ENCODE measurements at places on chromosomes 2 and 18. TPM values are rescaled to one million over a fixed set of nuclear protein-coding genes. Genes with fewer than 3 reads are reported as not detected.
A peak's percentile ranks its signal among the peaks of the same experiment; 100 is the strongest.

DNA sequence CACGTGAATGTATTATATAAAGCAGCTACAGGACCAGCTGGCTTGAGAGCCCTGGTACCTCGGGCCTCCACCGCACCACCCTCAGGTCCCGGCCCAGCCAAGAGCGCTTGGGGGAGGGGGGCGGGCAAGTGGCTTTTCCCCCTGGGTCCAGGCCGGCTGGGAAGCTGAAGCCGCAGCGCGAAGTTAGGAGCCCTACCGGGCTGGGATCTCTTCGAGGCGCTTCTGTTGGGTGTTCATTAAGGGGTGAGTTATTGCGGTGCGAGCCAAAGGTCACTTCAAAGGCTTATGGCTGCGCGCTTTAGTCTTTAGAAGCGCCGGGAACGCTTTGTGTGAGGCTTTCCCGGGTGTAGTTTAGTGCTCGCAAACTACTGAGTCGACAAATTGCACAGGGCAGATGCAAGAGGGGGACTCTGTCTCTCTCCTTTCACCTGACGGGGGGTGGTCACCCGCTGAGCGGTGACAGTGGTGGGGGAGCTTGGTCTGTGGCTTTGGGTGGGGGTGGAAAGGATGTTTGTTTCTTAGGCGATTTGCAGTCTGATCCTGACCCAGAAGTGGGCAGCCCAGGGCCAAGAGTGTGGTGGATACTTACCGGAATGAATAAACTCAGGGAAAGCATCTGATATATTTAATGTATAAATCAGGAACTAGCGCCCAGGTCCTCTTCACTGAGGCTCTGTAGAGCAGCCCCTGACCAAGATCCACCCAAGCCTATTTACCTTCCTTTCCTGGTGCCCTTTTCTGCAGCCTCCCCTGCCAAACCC is 6.0 kb downstream of the HOXD3 start:
- no peak for DNase-seq

DNA sequence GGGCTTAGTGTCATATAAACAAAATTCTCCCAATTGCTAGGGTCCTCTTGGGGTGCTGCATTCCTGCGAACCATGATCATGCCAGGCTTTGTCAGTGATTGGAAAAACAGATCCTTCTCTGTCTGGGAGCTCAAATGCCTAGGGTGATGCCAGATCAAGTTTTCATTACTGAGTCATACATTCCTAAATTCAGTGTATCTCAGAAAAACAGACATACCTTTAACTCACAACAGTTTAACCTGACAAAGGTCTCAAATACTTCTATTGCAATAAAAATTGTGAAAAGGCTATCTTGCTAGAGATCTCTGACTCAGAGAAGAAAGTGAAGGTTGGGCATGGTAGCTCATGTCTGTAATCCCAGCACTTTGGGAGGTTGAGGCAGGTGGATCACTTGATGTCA is 86.9 kb downstream of the SH3YL1 start:
- no peak for DNase-seq

- no peak for DNase-seq
Observed at GRCh38 chr2:60275958-60276357, 277.5 kb downstream of the BCL11A start.

DNA sequence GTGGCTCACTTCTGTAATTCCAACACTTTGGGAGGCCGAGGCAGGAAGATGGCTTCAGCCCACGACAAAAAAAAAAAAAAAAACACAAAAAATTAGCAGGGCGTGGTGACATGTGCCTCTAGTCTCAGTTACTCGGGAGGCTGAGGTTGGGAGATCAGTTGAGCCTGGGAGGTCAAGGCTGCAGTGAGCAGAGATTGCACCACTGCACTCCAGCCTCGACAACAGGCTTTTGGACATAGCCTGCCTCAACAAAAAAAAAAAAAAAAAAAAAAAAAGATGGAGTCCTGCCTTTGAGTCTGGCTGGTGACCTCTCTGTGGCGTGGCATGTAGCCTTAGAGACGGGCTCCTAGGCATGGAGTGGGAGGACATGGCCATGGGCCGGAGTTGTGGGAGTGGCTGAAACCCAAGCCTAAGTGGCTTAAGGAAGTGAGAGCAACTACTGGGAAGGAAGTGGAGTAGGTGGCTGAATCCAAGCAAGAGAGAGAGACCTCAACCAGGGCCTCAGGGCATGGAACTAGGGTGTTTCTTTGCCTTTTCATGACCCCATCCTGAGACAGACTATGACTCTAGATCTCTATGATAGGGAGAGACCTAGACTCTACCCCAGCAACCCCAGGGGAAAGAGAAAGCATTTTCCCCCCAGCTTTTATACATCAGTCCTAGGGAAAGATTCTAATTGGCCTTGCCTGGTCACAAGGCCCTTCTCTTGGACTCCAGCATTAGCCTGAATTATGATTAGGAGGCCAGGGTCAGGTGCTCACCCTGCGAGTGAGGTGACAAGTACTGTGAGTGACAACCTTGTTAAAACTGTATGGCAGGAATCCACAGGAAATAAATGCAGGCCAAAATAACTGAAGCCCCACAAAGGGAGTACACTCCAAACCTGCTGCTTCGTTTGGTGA is 34.2 kb downstream of the NPAS2 start:
- DNase-seq = no peak

- no peak for DNase-seq
Observed at GRCh38 chr2:14492920-14493503, 139.5 kb upstream of the LRATD1 start.

- DNase-seq = no peak
Observed at GRCh38 chr2:136863468-136863867, 98.1 kb downstream of the THSD7B start.

GRCh38 chr18:2293109-2293839 is 278.0 kb downstream of the METTL4 start:
- DNase-seq = no peak

DNA sequence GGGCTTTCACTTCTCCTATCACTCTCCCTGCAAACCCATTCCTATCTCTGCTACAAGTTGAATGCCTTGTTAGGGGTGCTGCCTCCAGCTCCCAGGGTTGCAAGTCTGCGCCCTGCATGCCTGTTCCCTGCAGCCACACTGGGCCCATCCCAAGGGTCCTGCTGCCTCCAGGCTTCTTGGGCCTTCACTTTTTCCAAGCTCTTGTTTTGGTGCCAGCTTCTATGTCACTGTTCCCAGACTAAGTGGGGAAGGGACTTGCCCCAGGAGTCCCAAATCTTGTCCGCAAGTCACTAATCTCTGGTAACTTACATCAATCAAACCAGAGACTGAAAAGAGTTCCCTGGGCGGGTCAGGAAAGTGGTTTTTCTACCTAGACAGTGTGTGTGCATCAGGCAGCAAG is 65.4 kb downstream of the ZCCHC2 start:
- no peak for DNase-seq

- no peak for DNase-seq
Observed at GRCh38 chr2:160419776-160420505, 73.7 kb downstream of the RBMS1 start.

DNA sequence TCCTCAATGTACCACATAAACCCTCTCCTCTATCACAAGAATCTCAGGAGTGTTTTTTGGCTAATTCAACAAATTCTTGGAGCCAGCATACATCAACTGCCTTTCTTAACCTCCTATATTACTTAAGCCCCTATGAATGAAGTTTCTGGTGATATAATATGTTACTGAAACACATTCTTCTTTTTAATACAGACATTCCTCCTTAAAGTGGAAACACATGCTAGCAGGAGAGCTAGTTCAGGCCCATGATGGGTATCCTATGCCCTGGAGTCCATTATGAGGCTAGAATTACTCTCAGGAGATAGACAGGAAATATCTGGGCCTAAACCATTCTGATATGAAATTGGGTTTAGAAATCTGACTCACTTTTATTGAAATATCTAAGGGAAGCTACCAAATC is 26.6 kb upstream of the RMDN2 start:
- DNase-seq = no peak

- DNase-seq = peak; percentile 19
Observed at GRCh38 chr2:230660294-230661060, 52.2 kb upstream of the CAB39 start.

GRCh38 chr18:31424383-31424988 is 23.1 kb upstream of the DSG3 start:
- DNase-seq = no peak

Gene UPP2
- not detected for total RNA-seq

Gene CHRNG
- not detected for total RNA-seq
